ENCODE measurements at places on chromosomes 2 and 18.

GRCh38 chr2:5915881-5916310 lies 223.7 kb downstream of the SOX11 start:
- no peak for DNase-seq

DNA sequence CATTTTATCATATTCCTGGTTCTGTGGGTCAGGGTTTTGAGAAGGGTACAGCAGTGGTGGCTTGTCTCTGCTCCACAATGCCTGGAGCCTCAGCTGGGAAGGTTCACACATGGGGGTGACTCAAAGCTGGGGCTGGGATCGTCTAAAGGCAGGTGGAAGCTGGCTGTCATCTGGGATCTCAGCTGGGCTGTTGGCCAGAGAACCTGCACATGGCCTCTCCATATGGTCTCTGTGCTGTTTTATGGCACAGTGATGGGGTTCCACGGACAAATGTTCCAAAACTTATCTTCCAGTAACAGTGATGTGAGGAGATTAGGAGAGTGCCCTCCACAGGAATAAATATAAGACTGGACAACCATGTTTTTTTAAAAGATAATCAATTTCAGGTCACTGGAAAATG lies 191.4 kb downstream of the SS18 start:
- no peak for DNase-seq

GRCh38 chr18:34809451-34810072 lies 99.5 kb downstream of the DTNA start:
- DNase-seq, result no peak

- DNase-seq, result no peak
Observed at GRCh38 chr2:157193461-157193860, 64.0 kb upstream of the GALNT5 start.

DNA sequence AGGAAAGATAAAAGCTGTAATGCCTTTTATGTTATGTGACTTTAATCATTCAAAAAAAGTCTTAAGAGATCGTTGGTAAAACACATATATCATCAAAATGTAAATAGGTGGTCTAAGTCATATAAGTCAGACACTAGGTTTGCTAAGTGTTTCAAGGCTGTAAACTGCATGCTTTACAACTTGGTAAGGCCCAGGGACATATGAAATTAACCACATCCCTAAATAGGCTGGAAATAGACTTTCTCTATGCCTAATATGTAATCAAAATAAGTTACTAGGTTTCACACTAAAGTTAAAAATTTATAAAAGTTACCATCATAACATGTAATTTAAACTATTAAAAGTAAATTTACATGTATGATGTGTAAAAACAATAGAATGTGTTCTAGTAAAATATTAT lies 946.3 kb upstream of the LRATD1 start:
- DNase-seq, result no peak

GRCh38 chr2:198628596-198628995 lies 824.2 kb downstream of the PLCL1 start:
- DNase-seq, result no peak

GRCh38 chr2:45432406-45432805 lies 178.7 kb downstream of the SRBD1 start:
- DNase-seq, result no peak

- DNase-seq, result no peak
Observed at GRCh38 chr2:4152051-4152450, 448.7 kb downstream of the DCDC2C start.

DNA sequence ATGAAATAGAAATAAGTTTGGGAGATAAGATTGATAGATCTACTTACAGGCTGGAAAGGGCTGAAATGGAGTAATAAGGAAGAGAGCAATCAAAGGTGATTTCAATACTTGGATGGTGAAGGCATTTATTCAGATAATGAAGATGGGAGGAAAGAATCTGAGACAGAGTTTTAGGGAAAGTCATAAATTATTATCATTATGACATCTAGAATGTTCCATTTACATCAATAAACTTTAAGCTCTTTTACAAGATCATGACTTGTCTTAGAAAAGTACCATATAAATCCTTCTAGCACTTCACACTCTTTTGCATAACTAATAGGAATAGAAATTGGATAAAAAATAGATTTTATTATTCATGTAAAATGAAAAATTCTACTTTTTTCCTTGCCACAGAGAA lies 2.2 kb downstream of the SCN9A start:
- DNase-seq, result no peak

- DNase-seq, result no peak
Observed at GRCh38 chr18:9647496-9648323, 33.4 kb upstream of the PPP4R1 start.

- DNase-seq, result no peak
Observed at GRCh38 chr2:20576598-20577115, 74.2 kb downstream of the HS1BP3 start.

- DNase-seq, result no peak
Observed at GRCh38 chr2:233409286-233409991, 55.1 kb downstream of the DGKD start.

DNA sequence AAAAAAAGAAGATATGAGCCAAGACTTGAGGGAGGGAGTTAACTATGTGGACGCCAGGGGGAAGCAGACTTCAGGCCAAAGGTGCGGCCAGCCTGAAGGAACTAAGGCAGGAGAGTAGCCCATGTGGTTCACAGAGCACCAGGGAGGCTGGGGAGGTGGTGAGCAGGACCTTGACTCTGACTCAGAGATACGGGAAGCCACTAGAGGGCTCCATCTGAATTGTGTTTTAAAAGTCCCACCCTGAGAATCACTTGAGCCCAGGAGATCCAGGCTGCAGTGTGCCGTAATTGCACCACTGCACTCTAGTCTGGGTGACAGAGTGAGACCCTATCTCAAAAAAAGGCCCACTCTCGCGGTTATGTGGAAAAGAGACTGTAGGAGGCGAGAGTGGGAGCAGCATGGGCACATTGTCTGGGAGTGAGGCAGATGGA lies 12.3 kb downstream of the CEP192 start:
- peak; percentile 50 for DNase-seq

DNA sequence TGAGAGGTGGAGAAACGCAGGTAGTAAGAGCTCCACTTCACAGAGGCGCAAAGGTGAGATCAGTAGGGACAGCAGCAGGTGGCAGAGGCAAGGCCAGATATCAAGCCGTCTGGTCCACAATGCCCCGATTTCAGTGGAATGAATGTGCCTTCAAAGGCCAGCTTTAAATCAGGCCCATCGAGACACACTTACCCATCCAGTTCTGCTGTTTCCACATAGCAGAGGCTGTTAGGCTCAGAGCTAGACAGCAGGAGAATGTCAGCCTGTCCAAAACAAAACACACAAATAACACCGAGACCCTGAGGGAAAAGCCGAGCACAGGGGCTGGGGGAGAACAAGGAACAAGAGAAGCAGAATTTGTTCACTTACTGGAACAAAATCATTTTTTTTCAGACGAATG lies 75.8 kb upstream of the NARS1 start:
- no peak for DNase-seq

DNA sequence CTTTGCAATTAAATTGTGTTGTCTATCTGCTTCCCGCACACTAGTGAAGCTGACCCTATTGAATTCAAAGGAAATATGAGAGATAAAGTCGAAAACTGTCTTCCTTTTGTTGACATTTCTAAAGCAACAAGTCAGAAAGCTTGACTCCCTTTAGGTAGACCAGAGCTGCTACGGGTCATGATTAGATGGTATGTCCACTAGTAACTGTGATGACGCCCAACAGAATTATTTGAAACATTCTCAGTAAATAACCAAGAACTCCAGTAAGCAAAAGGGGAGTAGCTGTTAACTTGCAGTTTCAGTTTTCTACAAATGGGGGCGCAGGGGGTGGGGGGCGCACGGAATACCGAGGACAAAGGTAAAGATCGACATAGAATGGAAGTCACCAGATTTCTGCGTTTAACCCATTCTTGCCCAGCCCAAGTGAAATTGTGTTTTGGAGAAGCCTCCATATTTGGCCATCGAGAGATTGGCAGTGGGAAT lies 56.4 kb downstream of the CRIM1 start:
- DNase-seq, result no peak

DNA sequence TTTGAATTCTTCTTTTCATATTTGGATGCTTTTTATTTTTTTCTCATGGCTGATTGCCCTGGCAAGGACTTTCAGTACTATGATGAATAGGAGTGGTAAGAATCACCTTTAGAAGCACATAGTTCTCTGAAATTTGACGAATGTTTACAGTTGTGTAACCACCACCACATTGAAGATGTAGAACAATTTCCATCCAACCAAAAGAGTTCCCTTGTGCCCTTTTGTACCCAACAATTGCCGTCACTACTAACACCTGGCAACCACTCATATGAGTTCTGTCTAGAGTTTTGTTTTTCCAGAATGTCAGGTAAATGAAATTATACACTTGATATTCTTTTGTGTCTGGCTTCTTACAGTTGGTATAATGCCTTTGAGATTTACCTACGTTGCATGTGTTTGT lies 28.7 kb upstream of the SLC16A14 start:
- DNase-seq, result no peak

DNA sequence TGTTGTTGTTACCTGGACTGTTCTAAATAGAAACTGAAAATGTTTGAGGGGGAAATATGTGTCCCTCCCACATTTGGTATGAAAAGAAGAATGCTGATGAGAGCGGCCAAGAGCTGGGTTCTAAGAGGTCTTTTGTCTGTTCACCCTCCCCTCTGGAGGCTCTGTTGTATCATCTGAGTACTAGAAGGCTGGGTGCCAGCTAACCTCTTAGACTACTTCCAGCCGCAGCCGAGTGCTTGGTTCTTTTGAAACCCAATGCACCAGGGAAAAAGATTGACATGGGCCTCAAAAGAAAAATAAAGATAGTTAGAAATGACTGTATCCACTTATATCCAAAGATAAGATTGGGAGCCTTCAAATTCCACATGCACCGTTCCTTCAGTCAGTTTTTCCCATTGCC lies 255.9 kb downstream of the TXNL1 start:
- DNase-seq, result no peak

DNA sequence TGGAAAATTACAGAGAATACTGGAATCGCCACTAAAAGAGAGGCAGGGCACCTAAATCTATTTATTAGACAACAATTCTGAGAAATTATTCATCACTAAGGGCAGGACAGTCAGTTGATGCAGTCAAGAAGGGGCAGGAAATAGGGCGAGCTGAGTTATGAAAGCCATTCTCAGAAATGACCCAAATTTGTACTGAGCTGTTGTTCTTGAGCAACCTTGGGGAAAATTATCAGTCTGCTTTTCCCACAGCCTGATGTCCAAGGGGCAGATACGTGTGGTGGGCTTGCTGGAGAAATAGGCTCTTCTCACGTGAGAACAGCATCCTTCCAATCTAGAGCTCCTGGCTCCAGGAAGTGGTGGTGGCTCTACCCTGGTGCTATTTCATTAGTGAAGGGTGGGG lies 38.6 kb downstream of the STON1 start:
- no peak for DNase-seq

DNA sequence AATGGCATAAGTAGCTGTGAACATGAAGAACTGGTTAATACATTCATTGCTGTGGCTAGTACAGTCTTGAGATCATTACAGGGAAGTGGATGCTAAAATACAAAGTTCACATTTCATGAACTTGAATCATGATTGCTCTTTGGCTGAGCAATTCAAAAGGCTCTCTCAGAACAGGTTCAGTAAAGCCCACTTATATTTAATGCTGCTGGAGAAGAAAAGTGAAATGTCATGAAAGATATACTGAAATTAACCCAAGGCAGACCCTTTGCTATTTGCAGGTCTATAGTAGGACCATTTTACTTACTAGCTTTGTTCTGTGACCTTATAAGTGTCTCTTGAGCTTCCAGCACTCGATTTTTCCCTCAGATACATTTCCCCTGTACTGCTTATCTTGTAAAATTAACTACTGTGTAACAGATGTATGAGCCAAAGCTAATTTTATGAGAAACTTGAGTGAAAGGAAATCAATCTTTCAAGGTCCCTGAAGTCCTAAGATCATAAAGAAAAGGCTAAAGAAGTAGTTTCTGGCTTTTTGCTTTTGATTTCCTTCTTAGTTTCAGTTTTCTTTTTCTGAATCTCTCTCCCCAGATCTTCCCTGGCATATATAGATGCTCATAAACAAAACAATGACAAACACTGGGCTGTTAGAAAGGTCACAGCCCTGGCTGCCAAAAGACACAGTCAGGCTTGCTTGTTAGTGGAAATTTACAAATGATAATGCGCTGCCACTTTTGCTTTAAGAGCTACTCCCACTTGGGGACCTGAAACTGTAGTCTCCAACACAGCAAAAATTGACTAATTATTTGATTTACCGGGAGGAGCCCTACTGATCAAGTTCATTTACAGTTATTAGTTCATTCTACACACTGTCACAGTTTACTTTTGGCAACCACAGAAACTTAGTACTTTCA lies 132.7 kb upstream of the XPO1 start:
- no peak for DNase-seq

DNA sequence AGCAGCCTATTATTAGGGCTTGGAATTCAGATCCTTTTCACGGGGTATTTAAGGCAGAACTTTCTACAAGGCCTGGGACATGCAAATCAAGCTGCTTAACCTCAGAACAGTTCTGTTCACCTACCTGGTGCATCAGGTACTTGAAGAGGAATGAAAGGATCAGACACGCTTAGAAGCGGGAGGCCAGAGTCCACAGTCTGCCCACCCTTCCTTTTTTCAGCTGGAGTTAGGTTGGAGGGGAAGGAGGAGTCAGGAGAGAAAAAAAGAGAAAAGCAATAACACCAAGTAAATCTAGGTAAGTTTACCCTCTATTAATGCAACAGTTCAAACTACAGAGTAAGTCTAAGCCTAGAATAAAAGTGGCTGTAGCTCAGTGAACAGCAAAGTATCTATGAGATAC lies 58.6 kb upstream of the NFU1 start:
- DNase-seq, result no peak

- no peak for DNase-seq
Observed at GRCh38 chr2:33505966-33506365, 29.5 kb downstream of the RASGRP3 start.

GRCh38 chr2:233098618-233099017 lies 38.5 kb downstream of the INPP5D start:
- DNase-seq, result no peak

DNA sequence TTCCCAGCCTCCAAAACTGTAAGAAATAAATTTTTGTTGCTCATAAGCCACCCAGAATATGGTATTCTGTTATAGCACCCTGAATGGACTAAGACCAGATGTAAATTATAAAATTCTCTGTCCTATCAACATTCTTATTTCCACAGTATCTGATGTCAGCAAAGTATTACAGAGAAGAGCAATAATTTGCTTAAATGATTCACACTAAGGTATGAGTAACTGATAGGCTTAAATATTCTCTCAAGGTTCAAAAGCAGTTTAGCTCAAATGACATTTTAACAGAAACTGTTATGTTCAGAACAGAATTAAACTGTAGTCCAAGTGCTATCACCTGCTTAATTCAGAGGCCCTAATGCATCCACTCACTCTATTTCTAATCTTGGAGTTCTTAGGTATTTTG lies 12.8 kb downstream of the SESTD1 start:
- no peak for DNase-seq

Data from NCI-H524 treated with DMSO at 0.1 percent for 48 hours (cell line).